ENCODE measurements at places on chromosomes 4 and X. TPM values are rescaled to one million over a fixed set of nuclear protein-coding genes. Genes with fewer than 3 reads are reported as not detected.
A peak's percentile ranks its signal among the peaks of the same experiment; 100 is the strongest.

GRCh38 chr4:77538574-77539157 lies 67.0 kb upstream of the CXCL13 start:
- DNase-seq = no peak

The NLRP2B gene
- polyA plus RNA-seq = not detected

The GUCY1B1 gene
- 2.6 TPM for polyA plus RNA-seq

GRCh38 chrX:120299928-120300327 lies 11.3 kb downstream of the TMEM255A start:
- no peak for DNase-seq

The FGD1 gene
- polyA plus RNA-seq = 11.7 TPM

- peak; percentile 91 for DNase-seq
Measured at GRCh38 chr4:76012388-76012801, 5.1 kb upstream of the CXCL9 start.

- no peak for DNase-seq
Measured at GRCh38 chr4:148692242-148692641, 250.0 kb upstream of the NR3C2 start.

The SPANXA2 gene
- polyA plus RNA-seq = not detected

DNA sequence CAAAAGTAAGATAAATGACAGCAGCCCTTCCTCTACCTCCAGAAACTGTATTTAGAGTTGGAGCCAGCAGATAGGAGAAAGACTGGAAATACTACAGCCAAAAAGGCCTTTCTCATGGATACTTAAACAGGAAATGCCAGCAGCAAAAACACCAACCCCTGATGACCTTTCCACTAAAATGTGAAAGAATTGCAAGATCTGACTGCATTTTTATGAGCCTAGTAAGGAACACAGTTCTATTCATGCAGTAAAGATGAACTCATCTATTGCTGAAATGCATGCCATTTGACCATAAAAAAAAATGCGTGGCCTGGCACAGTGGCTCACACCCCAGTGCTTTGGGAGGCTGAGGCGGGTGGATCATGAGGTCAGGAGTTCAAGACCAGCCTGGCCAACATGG lies 19.9 kb downstream of the ABCG2 start:
- peak; percentile 91 for DNase-seq

- no peak for DNase-seq
Measured at GRCh38 chr4:20451986-20452385, 200.3 kb downstream of the SLIT2 start.

The TLR6 gene
- polyA plus RNA-seq = 0.96 TPM

The SLC4A4 gene
- polyA plus RNA-seq = 5.6 TPM

The HSFX3 gene
- not detected for polyA plus RNA-seq

GRCh38 chr4:12873351-12873750 lies 610.8 kb downstream of the RAB28 start:
- no peak for DNase-seq

- DNase-seq = no peak
Measured at GRCh38 chr4:82799006-82799881, 648 bp upstream of the SCD5 start.

- DNase-seq = no peak
Measured at GRCh38 chr4:184196730-184197385, 20.8 kb downstream of the ENPP6 start.

DNA sequence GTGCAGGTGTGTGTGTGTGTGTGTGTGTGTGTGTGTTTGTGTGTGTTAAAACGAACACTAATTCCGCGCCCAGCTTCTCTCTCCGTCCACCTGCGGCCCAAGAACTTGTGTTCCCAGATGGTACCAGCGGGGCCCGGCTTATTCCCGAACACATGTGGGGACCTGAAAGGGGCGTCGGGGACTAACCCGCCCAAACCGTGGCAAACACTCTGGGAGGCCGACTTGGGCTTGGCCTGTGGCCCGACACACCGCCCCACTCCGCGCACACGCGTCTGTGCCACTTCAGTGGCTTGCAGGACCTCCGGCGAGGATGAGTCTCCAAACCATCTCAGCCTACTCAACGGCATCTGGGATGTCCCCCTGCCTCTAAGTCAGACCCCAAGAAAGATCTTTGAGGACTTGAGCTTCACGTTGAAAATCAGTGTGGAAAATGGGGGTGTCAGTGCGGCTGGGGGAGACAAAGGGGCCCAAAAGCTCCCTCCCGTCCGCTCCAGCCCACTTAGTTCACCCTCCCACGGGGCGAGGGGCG lies 790 bp upstream of the HHIP start:
- DNase-seq = no peak

The TMSB15C gene
- polyA plus RNA-seq = 1.9 TPM

The ARAP2 gene
- polyA plus RNA-seq = 0.13 TPM

- DNase-seq = no peak
Measured at GRCh38 chr4:153005899-153006381, 69.8 kb downstream of the FHDC1 start.

GRCh38 chr4:21806991-21807390 lies 141.6 kb downstream of the KCNIP4 start:
- no peak for DNase-seq

The TEX13B gene
- polyA plus RNA-seq = not detected

GRCh38 chr4:81676537-81676936 lies 204.8 kb upstream of the RASGEF1B start:
- no peak for DNase-seq

DNA sequence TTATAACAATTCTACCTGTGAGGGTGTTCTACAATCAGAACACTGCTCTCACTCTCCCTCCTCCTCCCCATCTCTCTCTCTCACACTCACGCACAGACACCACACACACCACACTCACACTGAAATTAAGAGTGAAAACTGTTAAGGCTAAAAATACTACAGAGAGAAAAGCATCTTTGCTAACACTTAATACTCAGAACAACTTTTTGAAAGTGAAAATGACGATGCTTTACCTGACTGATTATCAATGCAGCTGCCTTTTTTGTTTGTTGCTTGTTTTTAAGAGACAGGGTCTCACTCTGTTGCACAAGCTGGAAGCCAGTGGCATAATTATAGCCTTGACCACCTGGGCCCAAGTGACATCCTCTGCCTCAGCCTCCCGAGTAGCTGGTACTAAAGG lies 222.4 kb downstream of the APBB2 start:
- no peak for DNase-seq

DNA sequence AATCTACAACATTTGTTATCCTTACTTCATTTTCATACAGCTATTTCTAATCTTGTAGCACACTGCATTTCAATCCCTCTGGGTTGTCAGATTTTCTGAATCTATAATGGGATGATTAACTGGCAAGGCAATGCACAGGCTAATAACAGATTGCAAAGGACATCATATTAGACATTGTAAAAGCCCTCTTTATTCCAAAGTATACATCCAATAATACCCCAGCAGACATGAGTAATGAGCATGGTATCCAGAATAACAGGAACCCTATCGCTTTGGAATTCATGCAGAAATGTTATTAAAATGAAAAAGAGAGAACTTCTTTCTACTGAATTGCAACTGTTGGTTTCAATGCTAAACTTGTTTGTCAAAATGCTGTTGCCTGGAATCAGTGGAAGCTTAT lies 122.9 kb downstream of the C4orf33 start:
- DNase-seq = peak; percentile 1

- no peak for DNase-seq
Measured at GRCh38 chr4:40980318-40980883, 230.6 kb downstream of the NSUN7 start.

The SLC7A11 gene
- polyA plus RNA-seq = 5.6 TPM

The SSX4 gene
- not detected for polyA plus RNA-seq

The EDNRA gene
- 3.8 TPM for polyA plus RNA-seq

- DNase-seq = no peak
Measured at GRCh38 chr4:181559637-181560036, 683.6 kb upstream of the TENM3 start.

The SLAIN2 gene
- polyA plus RNA-seq = 42.3 TPM

The CD38 gene
- not detected for polyA plus RNA-seq

DNA sequence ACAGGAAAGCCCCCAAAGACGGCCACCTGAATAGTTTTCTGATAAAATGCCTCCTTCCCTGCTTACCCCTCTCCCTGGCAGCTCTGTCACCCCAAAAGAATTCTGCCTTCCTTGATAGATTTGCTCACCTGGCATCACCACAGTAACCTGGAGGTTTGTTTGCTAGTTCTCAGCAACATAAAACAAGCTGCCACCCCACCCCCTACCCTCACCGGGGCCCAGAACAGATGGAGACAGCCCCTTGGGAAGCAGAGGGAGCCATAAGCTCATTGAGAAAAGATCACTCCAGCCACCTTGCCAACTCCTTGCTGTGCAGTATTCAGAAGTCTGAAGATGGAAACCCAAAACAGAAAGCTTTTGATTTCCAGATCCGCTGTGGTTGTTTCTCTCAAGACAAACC lies 108.6 kb downstream of the DHX15 start:
- DNase-seq = no peak

The DMD gene
- 6.6 TPM for polyA plus RNA-seq

- DNase-seq = peak; percentile 91
Measured at GRCh38 chr4:140071806-140072205, 82.2 kb downstream of the MAML3 start.

DNA sequence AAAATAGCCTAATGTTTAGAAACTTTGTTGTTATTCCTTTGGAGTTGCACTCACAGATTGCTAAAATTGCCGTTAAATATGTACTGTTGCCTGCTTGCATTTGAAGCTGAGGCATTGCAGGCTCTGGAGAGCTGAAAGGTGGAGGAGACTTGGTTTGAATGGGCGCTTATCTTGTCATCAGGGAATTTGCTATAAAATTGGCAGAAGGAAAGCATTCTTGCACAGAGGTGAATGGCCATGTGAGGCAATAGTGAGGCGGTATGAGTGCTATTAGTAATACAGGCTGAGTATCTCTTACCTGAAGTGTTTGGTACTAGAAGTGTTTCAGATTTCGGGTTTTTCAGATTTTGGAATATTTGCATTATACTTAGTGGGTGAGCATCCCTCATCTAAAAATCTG lies 41.3 kb downstream of the TRAPPC11 start:
- no peak for DNase-seq

The UGT2A1 gene
- polyA plus RNA-seq = not detected

The ADH5 gene
- 140 TPM for polyA plus RNA-seq

The GAGE2A gene
- polyA plus RNA-seq = not detected

GRCh38 chr4:138053641-138054301 lies 188.4 kb downstream of the SLC7A11 start:
- DNase-seq = peak; percentile 94

The ABCG2 gene
- 0.27 TPM for polyA plus RNA-seq

The MAGEE2 gene
- polyA plus RNA-seq = not detected

DNA sequence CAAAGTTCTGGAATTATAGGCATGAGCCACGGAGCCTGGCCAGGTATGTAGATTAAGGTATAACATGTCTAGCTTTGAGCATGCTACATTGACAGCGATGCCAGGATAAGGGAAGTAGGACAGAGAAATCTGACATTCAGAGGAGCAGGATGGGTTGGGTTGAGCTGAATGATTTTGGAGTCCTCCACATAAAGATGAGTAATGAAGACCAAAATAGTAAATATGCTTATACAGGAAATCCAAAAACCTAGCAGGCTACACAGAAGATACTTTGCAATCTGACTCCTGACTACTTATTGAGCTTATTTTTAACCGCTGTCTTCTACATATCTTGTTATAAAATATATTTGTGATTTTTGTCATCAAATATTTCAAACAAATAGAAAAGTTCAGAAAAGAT lies 69.7 kb downstream of the PDGFC start:
- peak; percentile 22 for DNase-seq

The APELA gene
- not detected for polyA plus RNA-seq

The MAGEB17 gene
- 0.34 TPM for polyA plus RNA-seq

The RHOXF2B gene
- not detected for polyA plus RNA-seq

DNA sequence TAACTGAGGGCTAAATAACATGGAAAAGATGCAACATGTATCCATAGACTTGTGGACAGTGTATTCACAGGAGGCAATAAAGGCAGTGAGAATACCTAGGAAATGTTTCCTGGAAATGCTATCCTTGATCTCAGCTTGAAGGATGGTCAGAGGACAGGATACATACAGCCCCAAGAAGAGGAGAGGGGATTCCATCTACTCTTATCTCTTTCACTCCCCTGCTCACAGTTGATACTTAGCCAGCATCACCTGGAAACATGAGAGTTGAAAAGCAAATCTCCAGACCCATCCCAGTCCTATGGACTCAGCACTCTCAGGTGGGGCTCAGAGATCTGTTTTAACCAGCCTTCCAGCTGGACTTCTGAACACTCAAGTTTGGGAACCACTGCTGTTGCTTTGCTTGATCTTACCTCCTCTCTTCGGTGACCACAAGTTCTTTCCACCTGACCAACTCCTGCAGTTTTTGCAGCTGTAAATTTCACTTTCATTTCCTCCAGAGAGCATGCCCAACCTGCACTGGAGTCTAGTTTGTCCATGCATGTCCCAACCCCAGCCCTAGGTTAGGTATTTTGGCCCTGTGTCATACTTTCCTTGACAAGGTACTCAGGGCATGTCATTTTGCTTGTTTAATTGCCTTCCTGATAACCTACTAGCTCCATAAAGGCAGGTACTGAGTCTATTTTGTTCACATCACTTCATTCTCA lies 10.4 kb downstream of the RELL1 start:
- DNase-seq = no peak

The RBM46 gene
- polyA plus RNA-seq = not detected

GRCh38 chrX:153636716-153637115 lies 10.3 kb upstream of the DUSP9 start:
- DNase-seq = no peak

DNA sequence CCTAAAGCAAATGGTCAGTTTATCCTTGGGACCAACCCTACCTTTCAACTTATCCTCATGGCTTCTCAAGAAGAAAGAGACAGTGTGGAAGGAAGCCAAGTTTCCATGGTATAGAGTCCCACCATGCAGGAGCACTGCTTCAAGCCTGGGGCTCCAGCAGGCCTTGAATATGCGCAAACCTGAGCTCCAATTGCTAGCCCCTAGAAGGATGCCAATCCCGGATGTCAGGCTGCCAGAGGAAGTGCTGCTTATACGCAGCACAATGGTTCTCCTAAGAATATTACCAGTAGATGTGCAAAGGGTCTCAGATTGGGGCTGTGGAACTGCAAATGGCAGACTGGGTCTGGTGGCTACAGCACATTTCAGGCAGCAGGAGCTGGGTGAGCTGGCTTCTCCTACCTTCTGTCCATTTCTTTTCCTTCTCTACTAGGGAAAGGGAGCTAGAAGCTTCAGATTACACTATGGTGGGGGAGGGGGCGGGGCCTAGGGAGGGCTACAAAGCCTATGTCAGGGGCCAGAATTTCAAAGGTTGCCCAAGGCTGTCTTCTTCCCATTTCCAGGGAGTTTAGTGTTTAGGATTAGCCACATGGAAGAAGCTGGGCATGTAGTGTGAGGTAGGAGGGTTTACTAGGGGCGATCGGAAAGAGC lies 40.7 kb upstream of the CITED1 start:
- DNase-seq = no peak

GRCh38 chrX:72716766-72717165 lies 2.7 kb upstream of the PHKA1 start:
- peak; percentile 26 for DNase-seq

Data from IMR-90 (cell line).